Mucosa of descending colon (tissue), 3 donors: ENCODE measurements at places on chromosomes 12 and 14. TPM values are rescaled to one million over a fixed set of nuclear protein-coding genes. Genes with fewer than 3 reads are reported as not detected.
A peak's percentile ranks its signal among the peaks of the same experiment; 100 is the strongest.

GRCh38 chr14:20305265-20306078, at the start of gene TTC5:
TSS of gene TTC5 (minus strand) at chr14:20305951. CDS start at chr14:20305937, 14 bp downstream.
- peak; percentile 91 for DNase-seq

DNA sequence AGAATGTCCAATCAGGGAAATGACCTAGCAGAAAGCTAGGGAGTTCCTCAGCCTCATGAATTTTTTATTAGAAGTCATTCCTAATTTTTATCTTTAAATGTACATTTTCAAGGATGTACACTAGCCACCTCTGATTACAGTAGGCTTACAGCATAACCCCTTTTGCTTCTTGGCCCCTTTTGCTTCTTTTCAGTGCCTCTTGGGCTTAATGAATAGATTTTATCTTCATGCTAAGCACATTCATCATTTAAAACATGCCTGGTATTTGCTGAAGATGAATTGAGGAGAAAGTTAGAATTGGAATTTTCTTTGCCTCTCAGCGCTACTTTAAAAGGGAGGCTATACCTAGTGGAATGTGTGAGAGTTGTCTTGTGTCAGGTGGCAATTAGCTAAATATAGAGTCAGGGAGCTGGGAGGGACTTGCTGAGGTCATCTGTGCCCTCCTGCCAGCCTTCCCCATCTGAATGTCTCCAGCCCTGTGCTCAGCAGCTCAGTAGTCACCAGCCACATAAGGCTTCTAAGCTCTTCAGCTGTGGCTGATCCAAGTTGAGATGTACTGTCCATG, 132.1 kb downstream of the SAMD4A start:
- DNase-seq, result no peak

DNA sequence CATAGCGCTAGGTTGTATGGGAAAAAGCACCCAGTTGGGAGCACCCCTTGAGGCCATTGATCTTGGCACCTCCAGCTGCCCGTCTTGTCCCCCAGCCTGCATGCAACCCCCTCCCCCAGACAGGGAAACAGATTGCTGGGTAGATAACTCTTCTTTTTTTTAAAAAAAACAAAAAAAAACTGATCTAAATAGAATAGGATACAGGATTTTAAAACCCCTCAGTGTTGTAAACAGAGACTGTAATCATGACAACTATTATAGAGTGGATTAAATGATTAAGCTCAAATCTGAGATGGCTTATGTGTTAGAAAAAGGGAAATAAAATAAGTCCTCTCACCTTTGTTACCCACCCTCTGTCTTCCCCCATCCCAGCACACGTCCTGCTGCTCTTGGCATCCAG, 48.9 kb downstream of the MAX start:
- no peak for DNase-seq

DNA sequence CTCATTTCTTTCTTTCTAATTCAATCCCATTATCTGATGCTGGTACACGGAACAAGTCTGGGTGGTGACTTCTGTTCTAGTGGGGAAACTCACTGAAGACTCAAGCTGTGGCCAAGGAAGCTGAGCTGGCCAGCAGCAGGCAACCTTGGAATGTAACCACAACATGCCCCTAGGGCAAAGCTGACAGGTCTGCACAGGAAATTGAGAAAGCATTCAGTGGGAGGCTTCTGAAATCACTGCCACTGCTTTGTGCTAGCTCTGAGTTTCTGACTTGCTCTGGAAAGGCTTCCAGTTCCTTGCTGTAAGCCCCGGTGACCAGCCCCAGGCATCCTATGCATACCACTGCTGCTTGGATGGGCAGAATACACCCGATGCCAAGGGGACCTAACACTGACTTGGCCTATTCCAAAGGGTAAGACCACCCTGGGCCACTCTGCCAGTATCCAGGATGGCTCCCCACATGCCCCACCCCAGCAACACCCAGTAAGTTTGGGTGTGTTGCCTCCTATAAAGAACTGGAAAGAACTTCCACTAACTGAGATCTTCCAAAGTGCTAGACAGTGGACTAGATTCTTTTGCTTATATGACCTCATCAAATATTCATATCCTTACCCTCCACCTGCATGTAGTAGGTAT, 84.5 kb upstream of the CDKN3 start:
- DNase-seq, result no peak

DNA sequence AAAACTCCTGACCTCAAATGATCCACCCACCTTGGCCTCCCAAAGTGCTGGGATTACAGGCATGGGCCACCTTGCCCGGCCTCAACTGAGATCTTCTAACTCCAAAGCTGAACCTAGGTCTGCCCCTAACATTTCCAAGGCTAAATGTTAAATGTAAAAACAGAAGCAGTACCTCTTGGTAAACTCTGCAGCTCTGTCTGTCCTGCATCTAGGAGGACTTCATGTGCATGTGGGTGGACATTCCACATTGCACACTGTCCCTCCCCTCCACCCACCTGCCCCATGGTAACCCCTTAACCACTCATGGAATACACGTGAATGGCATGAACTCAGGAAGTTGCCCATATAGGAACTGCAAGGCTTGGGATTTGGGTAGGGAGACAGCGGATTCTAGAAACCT, 33.1 kb downstream of the SNX6 start:
- no peak for DNase-seq

GRCh38 chr12:91920276-91920675, 225.4 kb downstream of the BTG1 start:
- DNase-seq, result no peak

DNA sequence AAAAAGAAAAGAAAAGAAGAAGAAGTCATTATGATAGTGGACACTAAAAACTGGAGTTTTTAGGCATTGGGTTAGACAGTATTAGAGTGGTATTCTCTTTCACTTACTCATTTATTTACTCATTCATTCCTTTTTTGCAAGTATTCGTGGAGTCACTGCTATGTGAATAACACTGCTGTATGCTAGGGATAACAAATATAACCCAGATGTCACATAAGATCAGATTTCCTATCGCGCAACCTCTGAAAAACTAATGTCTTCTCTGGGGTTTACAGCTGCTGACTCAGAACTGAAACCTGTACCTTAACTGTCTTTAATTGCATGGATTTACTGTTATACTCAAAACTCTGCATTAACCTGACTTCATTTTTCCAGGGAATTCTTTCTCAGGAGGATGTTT, 353.7 kb downstream of the LRIG3 start:
- DNase-seq, result no peak

- no peak for DNase-seq
These were observed 209.8 kb upstream of the FLRT2 start for GRCh38 chr14:85319998-85320630.

DNA sequence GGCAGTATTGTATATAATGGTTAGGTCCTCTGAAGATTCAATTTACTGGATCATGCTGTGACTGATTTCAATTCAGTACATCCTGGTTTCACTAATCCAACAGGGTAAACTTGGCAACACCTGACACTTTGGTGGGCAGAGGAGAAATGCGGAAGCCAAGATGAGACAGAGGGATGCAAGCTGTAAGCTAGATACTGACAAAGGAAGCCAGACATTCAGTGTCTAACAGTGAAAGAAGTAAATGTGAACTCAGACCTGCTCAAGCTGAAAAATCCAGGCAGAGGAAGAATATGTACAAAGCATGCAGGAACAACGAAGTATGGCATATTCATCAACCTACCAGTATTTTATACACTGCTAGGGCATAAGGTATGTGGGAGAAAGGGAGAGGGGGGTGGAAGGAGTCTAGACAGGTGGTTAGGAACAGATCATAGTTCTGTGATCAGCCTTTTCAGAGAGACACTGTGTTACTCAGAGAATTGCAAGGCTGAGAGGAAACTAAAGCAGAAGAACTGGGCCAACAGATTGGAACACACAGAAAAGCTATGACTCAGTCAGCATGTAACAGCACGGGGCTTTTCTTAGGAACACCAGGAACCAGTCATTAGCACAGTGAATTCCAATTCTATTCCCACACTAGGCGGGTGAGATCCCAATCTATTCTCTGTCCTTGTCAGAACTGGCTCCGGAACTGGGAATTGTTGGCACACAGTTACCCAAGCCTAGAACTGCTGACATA, 40.3 kb downstream of the NELL2 start:
- DNase-seq, result no peak

DNA sequence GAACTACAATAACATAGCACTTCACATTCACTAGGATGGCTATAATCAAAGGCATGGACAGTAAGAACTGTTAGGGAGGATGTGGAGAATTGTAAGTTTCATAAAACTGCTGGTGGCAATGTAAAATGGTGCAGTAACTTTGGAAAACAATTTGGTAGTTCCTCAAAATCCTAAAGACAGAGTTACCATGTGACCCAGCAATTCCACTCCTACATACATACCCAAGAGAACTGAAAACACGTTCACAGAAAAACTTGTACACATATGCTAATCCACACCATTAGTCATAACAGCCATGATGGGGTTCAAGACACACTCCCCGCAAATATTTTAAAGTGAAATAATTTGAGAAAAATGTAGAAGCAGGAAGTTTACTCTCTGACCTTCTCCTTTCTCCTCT, 31.7 kb downstream of the GALC start:
- no peak for DNase-seq

- DNase-seq, result peak; percentile 31
These were observed 415.5 kb downstream of the PCNX1 start for GRCh38 chr14:71322655-71323250.

- no peak for DNase-seq
These were observed 263.7 kb downstream of the BMP4 start for GRCh38 chr14:53692885-53693284.

GRCh38 chr14:104309657-104310369, 171.4 kb downstream of the KIF26A start:
- DNase-seq, result peak; percentile 26

DNA sequence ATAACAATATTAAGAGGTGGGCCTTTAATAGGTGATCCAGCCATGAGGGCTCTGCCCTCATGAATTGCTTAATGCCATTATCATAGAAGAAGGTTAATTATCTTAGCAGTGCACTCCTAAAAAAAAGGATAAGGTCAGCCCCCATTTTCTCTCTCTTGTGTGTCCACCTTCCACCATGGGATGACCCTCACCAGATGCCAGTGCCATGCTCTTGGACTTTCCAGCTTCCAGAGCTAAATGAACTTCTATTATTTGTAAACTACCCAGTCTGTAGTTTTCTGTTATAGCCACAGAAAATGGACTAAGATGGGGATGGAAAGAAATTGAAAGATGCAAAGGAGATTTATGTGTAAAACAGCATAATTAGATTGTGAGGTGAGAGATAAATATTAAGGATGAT, 125.4 kb downstream of the FOXA1 start:
- DNase-seq, result no peak

- no peak for DNase-seq
These were observed 29.7 kb upstream of the CHST11 start for GRCh38 chr12:104426926-104427546.

GRCh38 chr12:22551624-22552023, 7.3 kb upstream of the C2CD5 start:
- DNase-seq, result no peak

DNA sequence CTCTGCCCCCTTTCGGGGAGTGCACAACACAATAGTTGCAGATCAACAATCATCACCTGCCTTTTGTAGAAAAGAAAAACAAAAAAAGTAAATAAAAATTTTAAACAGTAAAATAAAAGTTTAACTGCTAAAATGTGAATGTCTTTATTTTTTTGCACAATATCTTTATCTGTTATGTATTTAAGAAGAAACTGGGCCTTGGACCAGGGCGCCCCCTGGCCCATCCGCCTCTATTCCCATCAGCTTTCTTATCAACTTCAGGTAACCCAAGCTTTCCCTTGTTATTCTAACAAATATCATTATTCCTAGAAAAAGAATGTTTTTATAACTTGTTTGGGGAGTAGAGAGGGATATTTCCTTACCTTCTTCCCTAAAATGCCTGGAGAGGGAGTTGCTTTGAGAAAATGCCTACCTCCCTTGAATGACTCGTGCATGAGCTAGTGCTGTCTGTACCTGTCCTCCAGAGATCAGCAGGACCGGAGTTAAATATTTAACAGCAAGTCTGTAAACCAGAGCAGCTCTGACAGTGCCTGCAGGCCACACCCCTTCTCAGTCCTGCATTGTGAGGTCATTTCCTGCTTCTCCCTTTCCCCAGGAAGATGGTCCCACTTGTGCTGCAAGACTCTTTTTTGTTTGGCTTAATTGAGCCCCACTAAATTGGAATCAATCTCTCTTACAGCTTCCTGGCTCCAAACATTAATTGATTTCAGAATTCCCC, 192.8 kb upstream of the RGS6 start:
- DNase-seq, result peak; percentile 69

DNA sequence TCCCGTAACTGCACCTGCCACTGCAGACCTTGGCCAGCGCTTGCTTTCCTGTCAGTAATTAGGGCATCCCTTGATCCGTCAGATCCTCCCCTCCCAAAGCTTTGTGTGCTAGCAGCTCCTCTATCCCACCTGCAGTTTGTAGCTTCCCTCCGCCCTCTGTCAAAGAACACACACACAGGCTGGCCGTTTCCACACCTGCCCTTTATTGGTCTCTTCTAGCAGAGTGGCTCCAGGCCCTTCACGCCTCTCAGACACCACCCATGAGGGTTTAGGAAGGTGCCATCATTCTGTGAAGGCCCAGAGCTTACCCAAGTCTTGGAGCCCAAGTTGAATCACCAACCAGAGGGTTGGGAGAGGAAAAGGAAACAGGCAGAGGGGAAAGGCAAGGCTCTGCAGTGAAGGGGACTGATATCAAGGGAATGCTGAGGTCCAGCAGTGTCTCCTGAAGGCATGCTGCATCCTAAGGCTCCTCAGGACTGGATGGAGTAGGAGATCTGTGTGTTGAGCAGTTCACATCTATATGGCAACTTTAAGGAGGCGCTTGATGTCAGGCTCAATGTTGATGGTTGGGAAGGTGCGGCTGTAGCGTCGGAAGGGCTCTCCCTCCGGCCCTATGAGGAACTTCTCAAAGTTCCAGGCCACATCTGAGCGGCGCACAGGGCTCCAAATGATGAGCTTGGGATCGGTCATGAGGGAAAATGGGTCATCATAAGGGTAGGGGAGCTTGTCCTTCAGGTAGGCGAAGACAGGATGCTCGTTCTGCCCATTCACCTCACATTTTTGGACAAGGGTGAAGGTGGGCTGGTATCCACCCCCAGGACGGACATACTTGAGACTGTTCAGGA, 3.4 kb downstream of the GPX2 start:
- no peak for DNase-seq

GRCh38 chr12:127398016-127398710, 868.8 kb upstream of the TMEM132C start:
- no peak for DNase-seq

DNA sequence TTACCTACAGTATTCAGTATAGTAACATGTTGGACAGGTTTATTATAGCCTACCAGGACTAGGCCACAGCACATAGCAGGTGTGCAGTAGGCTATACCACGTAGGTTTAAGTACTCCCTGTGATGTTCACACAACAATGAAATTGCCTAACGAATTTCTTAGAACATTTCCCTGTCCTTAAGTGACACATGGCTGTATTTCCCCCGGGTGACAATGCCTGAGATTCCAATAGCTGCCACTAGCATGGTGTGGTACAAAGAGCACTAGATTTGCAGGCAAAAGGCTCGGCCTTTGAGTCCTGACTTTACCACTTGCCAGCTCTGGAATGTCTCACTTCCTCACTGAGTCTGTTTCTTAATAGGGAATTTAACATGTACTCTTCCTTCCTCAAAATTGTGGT, 19.7 kb downstream of the PTPN21 start:
- DNase-seq, result peak; percentile 53

GRCh38 chr12:113130457-113131135, 5.0 kb downstream of the RASAL1 start:
- DNase-seq, result no peak

TAS2R14 gene
- total RNA-seq, result 5.4 TPM

SSTR1 gene
- 9.7 TPM for total RNA-seq

WBP11 gene
- total RNA-seq, result 48.3 TPM

PROX2 gene
- not detected for total RNA-seq

ALDH2 gene
- total RNA-seq, result 304 TPM

RNASE3 gene
- total RNA-seq, result not detected
